Mammary epithelial cell (primary cell): ENCODE measurements at places on chromosomes 4 and X. TPM values are rescaled to one million over a fixed set of nuclear protein-coding genes. Genes with fewer than 3 reads are reported as not detected.

The MAGEA6 gene
- total RNA-seq: not detected

The GSTCD gene
- total RNA-seq: 22.5 TPM

The GPR119 gene
- not detected in 2 replicates for total RNA-seq

The FREM3 gene
- not detected in 2 replicates for total RNA-seq
